ENCODE measurements at places on chromosomes 3 and 15. TPM values are rescaled to one million over a fixed set of nuclear protein-coding genes. Genes with fewer than 3 reads are reported as not detected.

The KCNMB2 gene
- total RNA-seq = not detected

The FES gene
- total RNA-seq = 51.9 TPM

The KLHL6 gene
- 29.7 TPM for total RNA-seq

The ATP10A gene
- 40.1 TPM for total RNA-seq

The ZNF662 gene
- 0.21 TPM for total RNA-seq

The RTP4 gene
- 3.9 TPM for total RNA-seq

The TUSC7 gene
- total RNA-seq = not detected

The GRIP2 gene
- not detected for total RNA-seq

The IL5RA gene
- total RNA-seq = 0.18 TPM

The SEMA3B gene
- 0.30 TPM for total RNA-seq

The MORC1 gene
- not detected for total RNA-seq

The PIK3CA gene
- 16.3 TPM for total RNA-seq

The SCAANT1 gene
- total RNA-seq = not detected

The SPATA12 gene
- not detected for total RNA-seq

The GADL1 gene
- not detected for total RNA-seq

The PAK6 gene
- 0.27 TPM for total RNA-seq

The GOLGA8Q gene
- total RNA-seq = 1.4 TPM

The CPNE9 gene
- total RNA-seq = not detected

The CHDH gene
- 10.7 TPM for total RNA-seq

The TRPM1 gene
- total RNA-seq = not detected

The SMCO1 gene
- total RNA-seq = not detected

The THOC7 gene
- total RNA-seq = 107 TPM

The ISLR2 gene
- not detected for total RNA-seq

The CCDC54 gene
- total RNA-seq = not detected

The BFSP2 gene
- not detected for total RNA-seq

The MITF gene
- 0.07 TPM for total RNA-seq

The CLRN1 gene
- not detected for total RNA-seq

The SCN5A gene
- not detected for total RNA-seq

The GLDN gene
- 0.62 TPM for total RNA-seq

The UNC13C gene
- not detected for total RNA-seq

The UACA gene
- 1.3 TPM for total RNA-seq

The GOLGA6L4 gene
- 1.8 TPM for total RNA-seq

The RHOV gene
- 0.80 TPM for total RNA-seq

The GOLGA8R gene
- total RNA-seq = 3.0 TPM

The TMOD2 gene
- total RNA-seq = 1.7 TPM

The ENTPD3 gene
- not detected for total RNA-seq

The CTXN2 gene
- 0.05 TPM for total RNA-seq

Measured in activated T-helper 2 cell treated with anti-CD3 and anti-CD28 coated beads, Interferon-gamma antibody, Interleukin-2, Interleukin-4, amounts not matched to agents 10 μg/mL and 5 μg/mL and 100 μg/mL, durations not matched to agents 14 hours and 24 hours and 36 hours (primary cell).